Tibial nerve (tissue), 4 donors: ENCODE measurements at places on chromosomes 6 and 20. TPM values are rescaled to one million over a fixed set of nuclear protein-coding genes. Genes with fewer than 3 reads are reported as not detected.
A peak's percentile ranks its signal among the peaks of the same experiment; 100 is the strongest.

DNA sequence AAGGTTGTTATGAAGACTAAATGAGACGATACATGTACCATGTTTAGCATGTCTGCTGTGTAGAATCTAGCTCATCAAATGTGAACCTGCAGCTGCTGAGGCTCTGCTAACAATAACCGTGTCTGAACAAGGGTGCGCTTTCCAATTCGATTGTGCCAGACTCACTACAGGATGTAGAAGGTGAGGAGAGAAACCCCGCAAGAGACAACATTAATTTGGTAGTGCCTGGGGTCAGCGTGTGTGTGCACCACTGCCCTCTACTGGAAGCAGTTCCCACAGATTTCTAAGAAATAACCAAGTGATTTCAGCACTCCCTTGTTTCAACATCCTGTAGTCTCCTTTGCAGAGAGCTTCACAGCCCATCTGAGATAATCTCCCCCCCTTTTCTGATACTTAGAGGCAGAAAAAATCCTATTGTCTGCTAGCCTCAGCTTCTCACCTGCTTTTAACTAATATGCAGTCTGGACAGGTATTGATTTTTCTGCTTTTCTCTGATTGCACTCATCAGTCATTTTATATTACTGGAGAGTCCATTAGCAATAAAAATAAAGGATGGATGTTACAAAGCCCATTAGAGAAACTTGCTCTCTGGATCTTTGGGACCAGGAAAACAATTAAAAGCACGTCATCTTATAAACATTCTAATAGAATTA, 96.7 kb upstream of the BACH2 start:
- DNase-seq, result peak; percentile 36

PLEKHG1 gene
- 25.6 TPM for total RNA-seq

GRCh38 chr20:25484224-25484846, 76.9 kb downstream of the GINS1 start:
- DNase-seq, result no peak

RBM24 gene
- total RNA-seq, result 9.8 TPM

DNA sequence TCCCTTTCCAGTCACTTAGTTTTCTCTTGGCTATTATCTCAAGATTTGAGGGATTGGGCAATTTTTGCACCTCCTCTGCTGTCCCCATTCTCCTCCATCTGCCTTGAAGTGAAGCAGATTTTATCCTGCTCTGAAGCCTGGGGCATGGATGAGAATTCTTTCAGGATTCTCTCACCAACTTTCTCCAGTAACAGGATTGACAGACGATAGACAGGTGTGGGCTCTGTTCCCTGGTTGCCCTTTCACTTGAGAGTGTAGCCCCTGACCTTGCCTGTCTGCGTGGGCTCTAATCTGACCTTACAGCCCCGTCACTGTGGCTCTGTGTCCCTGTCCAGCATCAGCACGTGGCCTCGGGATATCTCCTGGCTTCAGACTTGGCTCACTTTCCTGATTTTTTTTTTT, 27.1 kb downstream of the CDYL start:
- DNase-seq, result no peak

DNA sequence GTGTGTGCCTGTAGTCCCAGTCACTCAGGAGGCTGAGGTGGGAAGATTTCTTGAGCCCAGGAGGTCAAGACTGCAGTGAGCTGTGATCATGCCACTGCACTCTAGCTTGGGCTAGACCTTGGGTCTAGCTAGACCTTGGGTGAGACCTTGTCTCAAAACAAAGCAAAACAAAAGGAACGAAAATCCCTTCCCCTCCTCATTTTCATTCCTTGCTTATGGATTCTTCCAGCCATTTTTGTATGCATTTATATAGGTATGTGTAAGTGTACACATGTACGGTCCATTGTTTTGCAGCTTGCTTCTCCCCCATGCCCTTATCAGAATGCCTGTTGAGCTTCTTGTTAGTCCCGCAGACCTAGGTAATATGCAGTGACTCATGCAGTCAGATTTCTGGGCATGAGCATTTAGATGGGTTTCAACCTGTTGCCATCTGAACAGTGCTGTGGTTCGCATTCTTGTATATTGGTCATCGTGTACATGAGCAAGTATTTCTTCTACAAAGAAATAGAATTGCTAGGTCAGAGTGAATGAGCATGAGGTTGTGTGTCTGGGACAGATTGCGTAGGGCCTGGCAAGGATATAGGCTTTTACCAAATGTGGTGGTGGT, 73.2 kb downstream of the ATRN start:
- no peak for DNase-seq

PNLDC1 gene
- not detected for total RNA-seq

DNA sequence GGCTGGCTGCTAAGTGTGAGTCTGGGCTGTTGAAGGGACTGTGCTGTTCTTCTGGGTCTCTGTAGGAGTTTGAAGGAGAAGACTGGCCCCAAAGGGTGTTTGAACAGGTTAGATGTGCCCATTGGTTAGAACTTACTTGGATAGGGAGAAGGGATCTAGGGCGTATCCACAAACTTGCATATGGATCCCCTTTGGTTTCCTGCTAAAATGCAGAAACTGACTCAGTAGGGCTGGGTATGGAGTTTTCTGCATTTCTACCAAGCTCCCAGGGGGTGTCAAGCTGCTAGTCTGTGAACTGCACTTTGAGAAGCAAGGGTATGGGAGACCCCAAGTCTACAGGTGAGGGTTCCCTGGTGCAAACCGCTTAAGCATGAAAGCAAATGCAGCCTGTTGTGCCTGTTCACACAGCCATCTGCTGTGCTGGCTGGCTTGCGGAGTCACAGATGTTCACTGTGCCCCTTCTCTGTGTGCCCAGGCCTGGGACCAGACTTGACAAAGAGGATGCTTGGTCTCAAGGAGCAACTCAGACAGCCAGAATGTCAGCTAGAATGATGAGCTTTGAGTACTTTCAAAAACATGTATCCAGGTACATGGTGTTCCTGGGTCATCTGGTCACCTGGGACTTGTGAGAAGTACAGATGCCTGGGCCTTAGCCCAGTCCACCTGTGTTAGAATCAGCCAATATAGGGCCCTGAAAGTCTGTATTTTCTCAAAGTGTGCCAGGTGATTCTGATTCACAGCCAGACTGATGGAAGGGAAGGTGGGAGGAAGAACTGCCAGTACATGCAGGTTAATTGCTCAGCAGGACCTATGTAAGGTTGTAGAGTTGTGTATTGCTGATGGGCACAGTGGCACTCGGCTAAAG, 7.4 kb downstream of the PPP1R16B start:
- no peak for DNase-seq

DNA sequence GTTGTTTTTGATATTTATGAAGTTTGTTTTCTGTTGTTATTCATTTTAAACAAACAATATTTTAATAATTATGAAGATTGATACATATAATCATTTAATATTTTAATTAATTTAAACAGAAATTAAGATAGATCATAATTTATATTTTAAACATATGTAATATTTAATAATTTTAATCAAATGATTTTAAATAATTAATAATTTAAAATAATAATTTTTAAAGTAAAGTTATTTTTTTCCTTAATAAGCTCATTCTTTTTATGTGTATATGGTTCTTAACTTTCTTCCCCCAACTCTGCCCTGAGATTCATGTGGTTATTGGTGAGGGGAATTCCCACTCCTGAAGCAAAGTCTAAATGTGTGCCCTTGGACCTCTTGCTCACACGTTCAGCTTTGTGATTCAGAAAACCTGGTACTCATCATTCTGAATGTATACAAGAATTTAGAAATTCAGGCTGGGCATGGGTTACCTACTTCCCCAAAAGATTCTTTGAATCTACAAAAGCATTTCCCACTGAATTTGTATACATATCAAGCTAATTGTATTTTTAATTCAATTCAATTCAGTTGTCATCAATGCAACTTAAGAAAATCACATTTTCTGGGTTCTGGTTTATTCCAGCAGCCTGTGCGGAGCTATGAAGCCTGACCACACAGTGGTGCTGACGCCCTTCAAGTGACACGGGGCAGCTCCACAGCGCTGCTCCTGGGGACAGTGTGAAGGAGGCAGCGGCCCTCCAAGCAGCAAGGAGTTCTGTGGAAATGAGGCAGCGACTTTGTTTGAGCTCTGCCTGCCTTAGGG, 168.9 kb upstream of the UST start:
- peak; percentile 65 for DNase-seq

- no peak for DNase-seq
These were observed 45.3 kb downstream of the CLIC5 start for GRCh38 chr6:45970326-45970725.

DNA sequence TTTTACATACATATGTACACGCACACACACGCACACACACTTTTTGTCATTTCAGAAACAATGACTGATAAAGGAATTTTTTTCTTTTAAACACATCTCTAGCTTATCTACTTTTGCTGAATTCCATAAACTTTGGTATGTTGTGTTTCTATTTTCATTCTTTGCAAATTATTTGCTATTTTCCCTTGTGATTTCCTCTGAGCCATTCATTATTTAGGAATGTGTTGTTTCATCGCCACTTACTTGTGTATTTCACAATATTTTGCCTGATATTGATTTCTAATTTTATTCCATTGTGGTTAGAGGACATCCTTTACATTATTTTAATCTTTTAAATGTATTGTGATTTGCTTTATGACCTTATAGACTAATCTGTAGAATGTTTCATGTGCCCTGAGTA, 23.6 kb upstream of the OR2J2 start:
- DNase-seq, result no peak

OTOR gene
- not detected for total RNA-seq
